ENCODE measurements at places on chromosomes 4 and X.

GRCh38 chr4:39067451-39067850, 5.4 kb downstream of the KLHL5 start:
- no peak for DNase-seq

DNA sequence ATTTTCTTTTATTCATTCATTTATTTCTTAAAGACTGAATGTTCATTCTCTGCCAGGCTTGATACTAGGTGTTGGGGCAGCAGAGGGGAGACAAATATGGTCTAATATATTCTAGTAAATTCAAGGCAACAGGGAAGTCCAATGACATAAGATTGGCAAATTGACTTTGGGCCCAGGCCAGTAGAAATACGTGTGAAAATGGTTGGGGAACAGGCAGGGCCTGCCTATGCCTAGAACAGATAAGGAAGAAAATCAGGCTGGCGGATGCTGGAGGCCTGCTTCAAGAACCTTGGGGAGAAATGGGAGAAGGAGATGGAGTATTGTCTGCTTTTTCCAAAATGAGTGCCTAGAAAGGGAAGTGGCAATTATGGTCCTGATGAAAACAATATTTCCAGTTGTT, 108.6 kb downstream of the RTL5 start:
- DNase-seq = no peak

GRCh38 chr4:110484767-110485166, 8.8 kb downstream of the ENPEP start:
- no peak for DNase-seq

DNA sequence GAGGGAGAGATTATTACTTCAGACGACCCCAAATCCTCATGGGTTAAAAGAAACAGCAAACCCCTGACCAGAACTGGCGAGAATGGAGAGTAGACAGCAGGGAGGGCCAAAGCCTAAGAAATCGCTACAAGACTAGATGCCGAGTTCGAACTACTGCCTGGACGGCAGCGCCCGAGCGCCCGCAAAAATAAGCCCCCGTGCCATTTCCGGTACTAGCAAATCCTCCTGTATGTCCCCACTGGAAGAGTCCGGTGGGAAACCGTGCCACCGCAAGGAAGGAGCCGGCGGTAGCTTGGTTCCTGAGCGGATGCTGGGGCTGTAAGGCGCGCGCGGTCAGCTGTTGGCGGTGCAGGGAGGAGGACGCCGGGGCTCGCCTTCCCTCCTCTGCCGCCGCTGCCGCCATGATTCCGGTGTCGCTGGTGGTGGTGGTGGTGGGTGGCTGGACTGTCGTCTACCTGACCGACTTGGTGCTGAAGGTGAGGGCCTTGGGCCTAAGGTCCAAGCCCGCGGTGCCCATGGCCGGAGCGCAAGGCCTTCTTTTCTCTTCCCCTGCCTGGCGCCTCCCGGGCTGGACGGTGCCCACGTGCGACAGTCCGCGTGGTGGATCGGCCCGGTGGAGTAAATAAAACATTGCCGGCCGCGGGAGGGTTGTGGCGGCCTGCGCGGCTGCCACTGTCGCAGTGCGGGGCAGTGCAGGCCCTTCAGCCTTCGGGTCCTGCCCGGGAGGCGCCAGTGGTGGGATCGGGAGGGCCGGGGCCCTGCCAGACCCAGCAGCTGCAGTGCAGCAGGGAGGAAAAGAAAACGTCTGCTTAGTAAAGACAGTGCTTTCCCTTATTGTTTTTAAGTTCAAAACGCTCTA, at the start of gene MBTPS2:
Gene MBTPS2 (plus strand): TSS at position 284 of the 859 bp plus-strand sequence. CDS start 118 bp downstream, at position 402.
- peak; percentile 17 for DNase-seq

GRCh38 chr4:128573781-128574508, 235.6 kb upstream of the JADE1 start:
- DNase-seq = no peak

GRCh38 chr4:90159193-90159592, 32.0 kb downstream of the CCSER1 start:
- DNase-seq = no peak

DNA sequence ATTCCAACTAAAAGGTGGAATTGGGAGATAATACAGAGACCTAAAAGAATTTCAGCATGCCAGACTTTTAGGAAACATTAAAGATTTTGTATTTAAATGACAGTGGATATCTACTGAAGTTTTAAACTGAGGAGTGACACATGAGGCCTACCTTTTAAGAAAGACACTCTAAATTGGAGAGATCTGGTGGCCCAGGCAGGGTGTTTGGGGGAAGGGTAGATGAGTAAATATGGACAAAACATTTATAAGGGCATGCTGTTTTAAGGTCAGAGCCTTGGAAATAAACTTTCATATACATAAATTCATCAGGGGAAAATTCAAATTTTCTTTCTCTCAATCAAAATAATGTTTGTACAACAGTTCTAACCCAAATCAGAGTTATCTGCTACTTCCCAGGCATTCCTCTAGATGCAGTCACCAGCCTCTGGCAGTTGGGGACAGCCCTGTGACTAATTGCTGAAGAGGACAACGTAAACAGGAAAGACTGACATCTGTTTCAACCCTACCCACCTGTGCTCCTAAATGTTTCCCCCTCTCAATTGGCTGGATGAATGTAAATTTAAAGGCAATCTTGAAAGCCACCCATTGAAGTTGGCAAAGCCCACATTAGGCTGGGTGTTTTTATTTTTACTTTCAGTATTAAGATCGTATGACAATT, 1646.9 kb upstream of the ADGRL3 start:
- DNase-seq = no peak

DNA sequence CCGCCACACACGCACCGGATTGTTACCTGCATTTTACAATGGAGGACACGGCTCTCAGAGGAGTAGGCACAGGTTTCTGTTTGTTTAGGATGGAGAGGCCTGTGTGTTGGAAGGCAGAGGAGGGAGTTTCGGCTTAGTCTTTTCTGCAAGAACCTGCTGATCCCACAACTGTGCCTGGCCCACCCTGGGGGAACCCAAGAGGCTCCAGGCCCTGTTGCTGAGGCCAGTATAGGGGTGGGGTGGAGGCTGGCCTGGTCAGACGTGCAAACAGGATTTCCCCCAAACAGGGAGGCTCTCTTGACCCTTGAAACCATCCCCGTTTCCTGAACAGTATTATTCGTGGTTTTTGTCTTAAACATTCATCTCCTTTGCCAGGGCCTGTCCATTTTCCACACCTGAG, 772 bp upstream of the SLC49A3 start:
- DNase-seq = no peak

- DNase-seq = no peak
Observed at GRCh38 chr4:6777636-6778281, 4.8 kb upstream of the KIAA0232 start.

DNA sequence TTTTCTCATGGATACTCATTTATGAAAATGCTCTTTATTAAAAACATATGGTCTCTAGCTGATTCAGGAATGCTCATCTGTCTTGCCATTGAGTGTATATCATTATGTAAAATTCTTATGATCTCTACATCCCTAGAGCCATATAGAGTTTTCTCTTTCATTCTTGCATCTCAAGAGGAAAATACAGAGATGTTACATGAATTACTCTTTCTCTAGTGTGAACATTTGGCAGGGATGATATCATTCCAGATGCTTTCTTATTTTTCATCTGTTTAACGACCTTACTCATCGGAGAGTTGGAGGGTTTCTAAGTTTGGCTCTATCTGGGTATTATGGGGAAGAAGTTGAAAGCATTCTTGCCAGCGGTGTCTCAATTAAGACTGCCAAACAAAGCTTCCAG, 202.9 kb upstream of the SLC7A11 start:
- no peak for DNase-seq

DNA sequence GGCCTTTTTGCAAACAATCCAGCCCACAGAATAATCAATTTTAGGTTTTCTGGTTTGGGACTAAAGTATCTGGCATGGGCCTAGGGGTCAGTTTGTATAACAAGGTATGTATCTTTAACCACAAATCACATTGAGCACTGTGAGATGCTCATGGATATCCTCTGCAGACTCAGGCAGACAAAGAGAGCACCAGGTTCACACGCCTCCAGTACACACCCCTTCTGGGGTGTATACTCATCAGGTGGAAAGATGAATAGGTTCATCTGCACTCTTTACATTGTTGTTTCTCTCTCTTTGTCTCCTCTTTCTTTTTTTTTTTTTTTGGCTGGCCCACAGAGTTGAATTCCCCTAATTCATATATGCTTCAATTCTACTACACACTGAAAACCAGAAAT, 21.1 kb downstream of the TEC start:
- DNase-seq = no peak

- no peak for DNase-seq
Observed at GRCh38 chr4:24795666-24796381, 451 bp downstream of the SOD3 start.

DNA sequence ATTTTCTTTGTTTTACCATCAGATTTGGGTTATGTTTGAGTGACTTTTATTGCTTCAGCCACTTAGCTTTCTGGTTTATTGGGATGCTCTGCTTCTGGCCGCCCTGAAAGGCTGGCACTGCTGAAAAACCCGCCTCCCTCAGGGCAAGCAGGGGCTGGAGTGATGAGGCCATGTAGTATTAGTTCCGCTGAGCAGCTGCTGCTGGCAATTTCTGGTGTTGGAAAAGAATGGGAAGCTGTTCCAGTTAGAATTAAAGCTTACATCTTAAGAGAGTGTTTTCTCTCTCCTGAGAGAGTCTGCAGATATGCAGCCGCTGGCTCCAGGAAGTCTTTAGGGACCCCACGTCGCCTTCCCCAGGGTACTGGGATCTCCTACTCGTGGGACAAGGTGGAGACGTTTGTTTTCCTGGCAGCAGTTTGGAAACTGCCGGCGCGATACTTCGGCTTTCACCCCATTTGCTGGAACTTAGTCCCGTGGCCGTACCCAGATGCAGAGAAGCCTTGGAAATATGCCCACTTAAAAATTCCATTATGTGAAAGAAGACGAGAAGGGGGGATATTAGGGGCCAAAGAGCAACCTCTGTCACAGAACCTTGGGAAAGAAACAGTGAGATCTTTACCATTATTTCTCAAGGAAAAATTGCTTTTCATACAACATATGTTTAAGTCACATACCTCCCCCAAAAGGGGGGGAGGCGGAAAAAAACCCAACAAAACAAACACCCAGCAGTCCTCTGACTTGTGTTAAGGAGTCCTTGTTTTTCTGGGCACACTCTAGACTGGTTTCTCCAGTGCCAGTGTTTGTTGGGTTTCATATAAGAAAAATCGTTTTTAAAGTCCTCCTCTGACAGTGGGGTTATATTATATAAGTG, 72.6 kb downstream of the TMEM131L start:
- no peak for DNase-seq

DNA sequence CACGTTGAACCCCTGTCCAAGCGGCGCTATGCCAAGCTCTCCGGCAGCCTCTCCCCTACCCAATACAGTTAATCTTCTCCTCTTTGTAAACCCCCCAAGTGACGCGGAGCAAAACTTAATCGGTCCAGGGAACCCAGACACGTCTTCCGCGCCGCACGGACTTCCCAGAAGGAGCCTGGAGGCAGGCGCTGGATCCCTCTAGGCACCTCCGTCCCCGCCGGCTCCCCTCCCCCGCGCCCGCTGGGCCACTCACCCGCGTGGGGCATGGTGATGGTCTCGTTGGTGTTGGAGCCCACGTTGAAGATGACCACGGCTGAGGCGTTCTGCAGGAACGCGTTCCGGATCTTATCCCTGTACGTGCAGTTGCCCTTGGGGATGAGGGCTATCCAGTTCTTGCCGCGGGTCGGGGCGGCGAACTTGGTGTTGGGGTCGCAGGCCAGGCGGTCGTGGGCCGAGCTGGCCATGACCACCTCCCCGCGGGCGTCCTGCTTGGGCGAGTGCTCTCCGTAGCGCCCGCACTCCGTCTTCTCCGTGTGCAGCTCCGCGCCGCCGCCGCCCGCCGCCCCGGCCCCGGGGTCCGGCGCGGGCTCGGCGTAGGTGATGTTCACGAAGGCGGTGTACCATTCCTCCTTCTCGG, 1.1 kb downstream of the RNF150 start:
- no peak for DNase-seq

GRCh38 chr4:120682981-120683380, 239.5 kb downstream of the PRDM5 start:
- no peak for DNase-seq

- no peak for DNase-seq
Observed at GRCh38 chrX:46588263-46588662, 14.7 kb downstream of the CHST7 start.

GRCh38 chr4:95387719-95388118, 161.1 kb downstream of the UNC5C start:
- DNase-seq = no peak

DNA sequence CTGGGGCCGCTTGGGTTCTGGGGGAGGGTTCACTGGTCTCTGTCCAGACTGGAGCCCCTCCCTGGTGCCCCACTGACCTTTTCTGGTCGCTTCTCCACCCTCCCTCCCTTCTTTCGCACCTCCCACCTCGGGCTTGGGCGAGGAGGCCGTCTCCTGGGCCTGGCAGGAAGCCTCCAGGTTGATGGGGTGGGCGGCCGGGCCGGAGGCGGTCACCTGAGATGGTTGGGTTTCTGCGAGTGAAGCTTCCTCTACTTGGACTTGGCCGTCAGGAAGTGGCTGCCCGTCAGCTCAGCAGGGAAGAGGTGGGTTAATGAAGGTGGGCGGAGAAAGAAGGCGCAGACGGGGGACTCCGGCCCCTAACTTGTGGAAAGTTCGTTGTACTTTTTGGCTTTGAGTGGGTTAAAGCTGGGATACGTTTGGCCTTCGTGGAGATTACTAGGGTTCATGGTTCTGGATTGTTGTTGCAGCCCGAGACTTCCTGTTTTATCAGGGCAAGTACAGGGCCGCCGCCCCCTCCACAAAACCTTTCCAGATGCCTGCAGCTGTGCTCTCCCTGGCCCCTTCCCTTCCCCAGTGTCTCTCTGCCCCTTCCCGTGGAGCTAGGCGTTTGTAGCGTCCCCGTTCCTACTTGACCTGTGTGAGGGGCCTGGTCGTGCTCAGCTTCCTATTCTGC, 1.2 kb downstream of the AKAP17A start:
- peak; percentile 71 for DNase-seq

GRCh38 chr4:16386711-16387320, 160.5 kb upstream of the TAPT1 start:
- DNase-seq = no peak

- DNase-seq = no peak
Observed at GRCh38 chr4:128917781-128918180, 108.3 kb downstream of the JADE1 start.

GRCh38 chr4:144658903-144659302, 12.9 kb downstream of the HHIP start:
- DNase-seq = no peak

DNA sequence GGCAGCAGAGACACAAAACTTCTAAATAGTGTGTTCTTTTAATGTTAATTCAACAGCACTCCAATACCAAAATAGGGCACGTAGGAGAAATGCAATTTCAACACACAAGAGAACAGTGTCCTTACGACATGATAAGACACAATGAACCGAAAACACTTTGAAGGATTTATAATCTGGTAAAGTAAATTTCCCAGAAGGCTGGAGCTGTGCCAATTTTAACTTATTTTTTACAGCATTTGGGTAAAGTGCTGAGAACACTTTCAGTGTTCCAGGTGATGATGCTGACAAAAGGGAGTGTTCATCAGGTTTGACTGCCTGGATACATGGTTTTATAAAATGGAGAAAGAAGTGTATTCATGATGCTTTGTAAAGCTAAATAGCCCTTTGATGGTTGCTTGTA, 76.5 kb downstream of the MAPK10 start:
- no peak for DNase-seq
